Kidney (tissue), 22 donors: ENCODE measurements at places on chromosomes 3 and 15. TPM values are rescaled to one million over a fixed set of nuclear protein-coding genes. Genes with fewer than 3 reads are reported as not detected.

DNA sequence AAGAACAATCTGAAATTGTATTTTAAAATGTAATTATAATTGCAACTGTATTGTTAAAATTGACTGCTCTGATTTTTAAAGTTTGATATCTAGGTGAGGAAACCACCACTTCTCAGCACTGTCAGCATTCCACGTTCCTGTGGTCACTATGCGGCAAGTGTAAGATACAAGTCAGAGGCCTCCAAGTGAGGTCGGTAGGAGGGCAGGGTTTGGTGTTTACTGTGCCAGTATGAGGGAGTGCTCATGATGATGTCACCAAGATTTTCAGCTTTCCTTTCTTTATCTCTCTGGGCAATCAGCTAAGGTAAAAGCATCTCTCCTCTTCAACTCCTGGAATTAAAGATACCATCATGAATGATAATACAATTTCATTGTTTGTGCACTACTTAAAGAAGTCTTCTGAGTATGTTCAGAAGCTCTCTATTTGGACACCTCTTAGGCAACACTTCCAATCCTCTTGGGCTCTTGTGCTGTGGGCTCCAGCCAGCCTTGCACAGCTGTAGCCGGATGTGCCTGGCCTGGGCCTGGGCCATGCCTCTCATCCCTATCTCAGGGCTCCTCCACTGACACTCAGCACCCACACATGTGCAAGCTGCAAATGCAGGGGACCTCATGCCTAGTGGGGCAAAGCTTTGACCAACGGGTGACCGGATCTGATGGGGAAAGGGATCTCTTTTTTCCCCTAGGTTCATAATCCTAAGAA, 42.9 kb downstream of the CCR3 start:
- peaks cover 2% of the 10 kb centered on the region for H3K4me1 ChIP-seq
- no peak for DNase-seq
- H3K27ac ChIP-seq: no peak overlapping the region
- H3K36me3 ChIP-seq: no peaks in the 10 kb centered on the region
- H3K4me3 ChIP-seq: no peak overlapping the region
- H3K27me3 ChIP-seq: no peaks in the 10 kb centered on the region

The FBN1 gene
- 30.8 TPM for total RNA-seq

GRCh38 chr3:113684271-113684819, 12.1 kb downstream of the USF3 start:
- H3K36me3 ChIP-seq: no peaks in the 10 kb centered on the region
- peaks cover 8% of the 10 kb centered on the region for H3K4me1 ChIP-seq
- no peaks in the 10 kb centered on the region for H3K27me3 ChIP-seq
- H3K4me3 ChIP-seq: no peak overlapping the region
- no peak for DNase-seq
- H3K27ac ChIP-seq: no peak overlapping the region

- no peak overlapping the region for H3K27ac ChIP-seq
- no peaks in the 10 kb centered on the region for H3K36me3 ChIP-seq
- no peak overlapping the region for H3K4me3 ChIP-seq
- no peaks in the 10 kb centered on the region for H3K27me3 ChIP-seq
- H3K4me1 ChIP-seq: no peaks in the 10 kb centered on the region
- peak; percentile 23 for DNase-seq
Observed at GRCh38 chr3:146817704-146818103, 212.6 kb upstream of the PLSCR5 start.

The SLC41A3 gene
- total RNA-seq: 74.3 TPM
